ENCODE measurements at places on chromosomes 13 and 19.

- DNase-seq = no peak
Observed at GRCh38 chr13:43329702-43330101, 306.3 kb downstream of the DNAJC15 start.

GRCh38 chr19:58434217-58434616, 5.7 kb downstream of the ZNF132 start:
- DNase-seq = no peak

- no peak for DNase-seq
Observed at GRCh38 chr13:77300176-77301037, 26.5 kb downstream of the MYCBP2 start.

- no peak for DNase-seq
Observed at GRCh38 chr19:3096902-3097326, 2.8 kb downstream of the GNA11 start.

GRCh38 chr19:944663-945241, 18.9 kb downstream of the ARID3A start:
- no peak for DNase-seq

GRCh38 chr13:31862828-31863227, 123.5 kb downstream of the RXFP2 start:
- DNase-seq = no peak

DNA sequence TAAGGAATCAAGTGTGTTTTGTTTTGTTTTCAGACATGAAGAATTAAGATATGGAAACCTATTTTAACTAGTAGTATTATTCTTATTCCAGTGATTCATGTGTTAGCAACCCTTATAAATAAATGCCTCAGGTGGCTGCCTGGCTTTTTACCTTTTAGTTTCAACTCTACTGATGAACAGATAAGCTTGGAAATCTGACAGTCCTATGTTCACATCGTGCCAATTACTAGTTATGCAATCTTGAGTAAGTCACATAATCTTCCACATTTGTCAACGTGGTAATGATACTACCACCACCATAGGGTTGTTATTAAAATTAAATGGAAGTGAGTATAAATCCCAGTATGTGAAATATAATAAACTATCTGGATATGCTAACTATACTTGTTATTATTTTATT, 64.3 kb downstream of the TBC1D4 start:
- DNase-seq = no peak

- DNase-seq = peak; percentile 81
Observed at GRCh38 chr13:24264976-24265375, 44.4 kb upstream of the C1QTNF9 start.

- DNase-seq = no peak
Observed at GRCh38 chr19:8441725-8442544, 2.8 kb upstream of the HNRNPM start.

DNA sequence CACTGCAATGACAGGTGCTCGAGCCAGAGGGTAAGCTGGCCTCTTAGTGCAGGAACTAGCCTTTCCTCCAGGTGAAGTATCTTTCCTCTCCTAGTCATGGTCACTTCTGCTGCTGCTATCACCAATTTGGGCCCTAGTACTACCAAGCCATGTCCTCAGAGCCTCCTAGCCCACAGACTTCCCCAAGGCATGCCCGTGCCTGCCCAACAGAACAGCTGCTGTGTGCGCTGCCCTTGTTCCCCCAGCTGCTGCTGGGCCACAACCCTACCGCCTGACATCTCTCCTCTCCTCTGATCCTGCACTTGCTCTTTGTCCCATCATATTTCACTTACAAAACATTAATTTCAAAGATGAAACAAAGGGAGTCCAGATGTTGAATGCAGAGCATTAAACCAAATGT, 168.5 kb upstream of the FREM2 start:
- no peak for DNase-seq

- no peak for DNase-seq
Observed at GRCh38 chr13:23723471-23723870, 153.3 kb downstream of the TNFRSF19 start.

DNA sequence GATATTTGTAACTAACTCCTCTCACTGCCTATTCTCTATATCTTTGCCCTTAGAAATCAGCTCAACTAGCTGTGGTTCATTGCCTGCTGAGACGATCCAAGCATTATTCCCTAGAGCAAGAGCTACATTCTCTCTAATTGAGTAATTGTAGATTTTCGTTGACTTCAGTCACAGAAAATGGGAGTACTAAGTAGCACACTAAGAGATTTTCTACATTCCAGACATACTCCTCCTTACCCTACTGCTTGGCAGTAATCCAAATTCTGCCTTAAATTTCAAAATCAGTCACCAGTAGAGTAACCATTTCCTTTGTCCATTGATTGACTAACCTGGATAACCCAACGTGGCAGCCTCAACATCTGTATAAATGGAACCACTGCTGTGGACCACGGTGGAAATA, 1786.8 kb downstream of the SLITRK5 start:
- no peak for DNase-seq

DNA sequence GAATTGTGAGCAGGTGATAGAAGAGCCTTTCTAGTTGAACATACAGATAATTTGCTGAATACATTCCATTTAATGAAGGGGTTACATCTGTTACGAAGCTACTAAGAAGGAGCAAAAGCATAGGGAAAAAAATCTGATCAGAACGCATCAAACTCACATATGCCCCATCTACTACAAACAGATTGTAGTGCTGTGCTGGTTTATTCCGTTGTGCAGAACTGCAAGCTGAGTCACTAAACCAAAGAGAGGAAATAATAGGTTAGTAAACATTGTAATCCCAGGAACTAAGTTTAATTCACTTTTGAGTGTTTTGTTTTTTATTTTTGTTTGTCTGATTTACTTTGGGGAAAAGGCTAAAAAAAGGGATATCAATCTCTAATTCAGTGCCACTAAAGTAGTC, 136.3 kb downstream of the CDK8 start:
- no peak for DNase-seq

DNA sequence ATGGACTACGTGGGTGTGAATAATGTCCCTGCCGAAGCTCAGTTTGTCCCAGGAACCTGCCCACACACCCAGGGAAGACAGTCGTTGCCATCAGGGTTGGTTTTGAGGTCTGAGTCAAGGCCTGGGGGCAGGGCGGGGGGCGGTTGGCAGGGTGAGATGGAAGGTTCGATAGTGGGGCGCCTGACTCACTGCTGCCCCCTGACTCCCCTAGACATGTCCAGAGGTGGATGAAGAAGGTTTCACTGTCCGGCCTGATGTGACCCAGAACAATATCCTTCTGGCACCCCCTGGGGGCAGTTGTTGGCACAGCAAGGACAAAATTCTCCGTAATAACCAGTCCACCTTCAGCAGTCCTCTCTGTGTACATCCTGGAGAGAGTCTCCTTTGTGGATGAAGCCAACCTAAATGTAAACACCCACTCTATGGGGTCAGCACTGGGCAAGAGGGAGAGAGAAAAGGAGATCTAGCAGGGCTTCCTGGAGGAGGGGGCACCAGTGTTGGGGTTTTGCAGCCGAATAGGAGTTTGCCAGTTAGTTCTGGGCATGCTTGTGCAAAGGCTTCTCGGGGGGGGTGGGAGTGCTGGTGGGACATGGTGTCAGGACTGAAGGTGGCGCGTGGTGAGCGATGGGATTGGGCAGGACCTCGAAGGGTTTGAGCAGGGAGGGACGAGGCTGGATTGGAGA, 19.6 kb upstream of the B3GNT3 start:
- DNase-seq = no peak

GRCh38 chr13:108987517-108987916, 358.1 kb downstream of the MYO16 start:
- DNase-seq = no peak

- no peak for DNase-seq
Observed at GRCh38 chr19:29266001-29266400, 53.0 kb upstream of the UQCRFS1 start.

DNA sequence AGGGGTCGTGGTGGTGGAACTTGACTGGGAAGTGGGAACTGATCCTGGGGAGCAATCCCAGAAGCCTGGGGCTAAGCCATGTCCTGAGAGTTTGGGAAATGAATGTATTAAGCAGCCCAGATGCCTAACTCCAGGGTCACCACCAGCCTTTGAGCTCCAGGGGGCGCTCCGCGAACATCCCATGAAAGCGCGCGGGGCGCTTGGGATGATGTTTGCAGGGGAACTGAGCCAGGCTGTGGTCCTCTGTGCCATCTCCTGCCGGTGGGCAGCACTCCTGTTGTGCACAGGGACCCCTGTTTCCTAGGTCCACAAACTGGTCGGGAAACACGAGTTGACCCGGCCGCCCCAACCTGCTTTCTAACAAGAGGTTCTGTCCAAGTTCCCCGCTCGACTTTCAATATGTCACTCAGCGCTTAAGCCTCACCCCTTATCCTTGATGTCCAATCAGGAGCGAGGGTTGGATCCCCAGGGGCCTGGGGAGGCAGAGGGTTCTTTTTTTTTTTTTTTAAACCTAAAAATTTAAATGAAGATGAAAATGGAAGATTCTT, 14.4 kb downstream of the LEUTX start:
- DNase-seq = peak; percentile 70

- DNase-seq = no peak
Observed at GRCh38 chr19:46407856-46408663, 5.3 kb downstream of the CCDC8 start.

GRCh38 chr13:113142876-113143275, 15.6 kb upstream of the PROZ start:
- no peak for DNase-seq

DNA sequence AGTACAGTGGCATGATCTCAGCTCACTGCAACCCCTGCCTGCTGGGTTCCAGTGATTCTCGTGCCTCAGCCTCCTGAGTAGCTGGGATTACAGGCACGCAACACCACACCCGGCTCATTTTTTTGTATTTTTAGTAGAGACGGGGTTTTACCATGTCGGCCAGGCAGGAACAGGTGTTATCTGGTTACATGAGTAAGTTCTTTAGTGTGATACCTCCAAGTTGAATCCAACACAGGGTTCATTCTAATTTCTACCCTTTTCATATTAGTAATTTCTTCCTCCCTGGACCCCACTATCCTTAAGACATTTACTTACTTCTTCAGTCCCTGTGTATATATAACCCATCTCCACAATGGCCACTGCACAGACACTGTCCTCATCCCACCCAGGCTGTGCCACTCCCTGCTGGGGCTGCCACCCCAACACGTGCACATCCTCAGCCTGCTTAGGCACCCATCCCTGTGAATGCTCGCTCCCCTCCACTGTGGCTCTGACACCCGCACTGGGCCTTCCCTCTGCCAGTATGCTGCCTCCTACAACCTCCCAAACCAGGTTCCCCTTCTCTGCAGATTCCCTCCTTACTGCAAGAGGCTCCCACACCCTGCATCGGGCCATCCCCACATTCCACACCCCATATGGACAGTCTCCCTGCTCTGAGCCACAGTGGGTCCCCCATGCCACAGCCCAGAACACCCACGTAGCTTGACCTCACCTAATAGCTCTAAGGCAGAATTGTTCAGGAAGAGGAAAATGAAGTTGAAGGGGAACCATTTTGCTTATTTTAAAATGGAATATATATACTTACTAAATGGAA, 147.1 kb downstream of the TBC1D4 start:
- DNase-seq = no peak

- no peak for DNase-seq
Observed at GRCh38 chr13:40023595-40024203, 368.2 kb downstream of the COG6 start.

DNA sequence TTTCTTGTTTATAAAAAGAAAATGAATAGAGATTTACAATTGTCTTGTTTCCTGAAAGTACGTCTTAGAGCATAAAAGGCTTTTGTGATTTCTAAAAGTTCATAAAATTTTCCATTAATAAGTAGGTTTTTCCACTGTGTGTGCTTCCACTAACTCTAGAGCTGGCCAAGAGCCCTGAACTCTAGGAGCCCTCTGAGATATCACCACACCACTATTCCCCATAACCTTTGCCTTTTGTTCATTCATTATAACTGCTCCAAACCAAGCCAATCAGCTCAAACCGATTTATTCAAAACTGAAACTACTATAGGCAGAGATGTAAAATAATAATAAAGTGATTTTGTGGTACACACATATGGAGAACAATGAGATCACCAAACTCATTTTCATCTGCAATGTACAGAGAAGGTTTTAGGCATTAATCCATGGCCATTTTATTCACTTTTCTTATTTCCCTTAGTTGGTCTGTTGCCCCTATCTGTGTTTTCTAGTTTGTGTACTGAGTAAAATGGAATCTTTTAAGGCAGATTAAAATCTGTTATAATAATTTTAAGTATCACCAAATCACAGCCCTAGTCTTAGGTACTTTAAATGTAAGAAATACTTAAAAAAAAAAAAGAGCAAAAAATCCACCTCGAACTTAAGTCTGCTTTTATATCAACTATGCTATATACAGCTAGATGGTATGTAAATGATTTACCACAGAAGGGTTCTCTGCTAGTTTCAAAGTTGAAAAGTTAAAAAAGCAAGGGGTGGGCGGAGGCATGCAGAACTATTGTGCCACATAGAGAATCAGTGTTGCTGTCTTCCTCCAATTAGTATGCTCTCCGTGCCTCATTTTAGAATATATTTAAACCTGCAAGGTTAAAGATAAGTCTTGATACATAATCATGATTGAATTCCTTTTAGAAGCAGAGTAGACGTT, 311.3 kb downstream of the KLF12 start:
- no peak for DNase-seq

DNA sequence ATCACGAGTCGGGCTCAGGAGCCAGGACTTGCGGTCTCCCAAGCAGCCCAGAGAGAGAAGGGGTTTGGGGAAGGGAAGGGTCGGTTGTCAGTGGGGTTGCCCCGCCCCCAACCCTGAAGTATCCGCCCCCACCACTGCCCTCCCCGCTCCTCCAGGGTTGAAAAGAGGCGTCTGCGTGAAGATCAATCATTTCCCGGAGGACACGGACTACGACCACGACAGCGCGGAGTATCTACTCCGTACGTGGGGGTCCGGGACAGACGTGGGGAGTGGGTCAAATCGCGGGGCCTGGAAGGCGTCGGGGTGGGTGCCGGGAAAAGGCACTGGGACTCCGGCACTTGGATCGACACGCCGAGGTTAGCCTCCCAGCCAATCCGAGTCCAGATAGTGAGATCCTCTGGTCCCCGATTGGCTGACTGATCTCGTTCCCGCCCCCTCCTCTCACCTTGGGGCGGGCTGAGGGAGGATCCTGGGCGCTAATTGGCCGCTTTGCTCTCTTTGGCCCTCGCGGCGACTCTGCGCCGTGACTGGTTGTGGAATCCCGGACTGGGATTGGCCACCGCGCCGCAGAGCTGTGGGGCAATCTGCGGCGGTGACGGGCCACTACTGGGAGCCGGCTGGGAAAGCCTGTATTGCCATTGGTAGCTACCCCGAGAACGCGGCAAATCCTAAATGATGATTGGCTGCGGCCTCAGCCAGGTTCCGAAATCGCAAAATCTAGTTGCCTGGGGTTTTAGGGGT, 13.3 kb upstream of the CACNG6 start:
- no peak for DNase-seq

GRCh38 chr13:68066879-68067513, 836.9 kb upstream of the PCDH9 start:
- no peak for DNase-seq

DNA sequence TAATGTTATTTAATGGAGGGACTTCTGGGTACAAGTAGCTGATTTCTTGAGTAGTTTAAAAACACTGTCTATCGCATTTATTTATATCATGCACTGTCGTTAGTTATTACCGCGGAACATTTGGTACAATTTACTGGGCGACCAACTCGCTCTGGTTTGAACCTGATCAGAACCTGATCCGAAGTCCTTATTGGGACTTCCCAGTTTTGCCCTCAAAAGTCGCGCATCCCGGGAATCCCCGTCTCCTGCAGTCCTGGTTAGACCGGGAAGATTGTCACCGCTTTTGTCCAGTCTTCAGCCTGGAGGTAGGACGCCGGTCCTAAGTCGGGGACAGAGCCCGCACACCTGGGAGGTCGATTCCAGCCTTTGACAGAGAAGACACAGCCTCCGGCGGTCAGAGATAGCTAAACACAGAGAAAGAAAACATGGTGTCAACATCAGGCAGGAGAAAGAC, 694 bp downstream of the CLN5 start:
- DNase-seq = no peak

Measured in T-helper 2 cell treated with Interferon-gamma antibody and Interleukin-4, amounts not matched to agents 5 μg/mL and 100 μg/mL, for 36 hours (primary cell).